Left lung (tissue), 14 donors: ENCODE measurements at places on chromosomes 6 and 20. TPM values are rescaled to one million over a fixed set of nuclear protein-coding genes. Genes with fewer than 3 reads are reported as not detected.

DNA sequence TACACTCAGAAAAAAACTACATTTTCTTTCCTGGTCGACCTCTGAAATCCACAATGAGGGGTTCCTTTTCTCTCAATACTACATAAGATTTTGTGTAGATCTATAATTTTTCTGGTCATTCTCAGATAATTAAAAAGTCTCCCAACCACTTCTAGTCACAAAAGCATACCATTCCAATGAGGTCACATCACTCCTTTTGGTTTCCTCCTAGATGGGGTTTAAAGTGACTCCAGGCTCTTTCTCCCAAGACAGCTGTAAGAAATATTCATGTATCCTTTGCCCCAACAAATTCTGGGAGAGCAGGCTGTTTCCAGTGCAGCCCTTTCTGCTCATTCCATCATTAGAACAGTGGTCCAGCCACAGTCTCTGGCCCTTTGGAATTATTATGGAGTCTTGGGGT, 43.1 kb upstream of the BEND6 start:
- no peaks in the 10 kb centered on the region for H3K36me3 ChIP-seq
- no peak overlapping the region for H3K27ac ChIP-seq
- no peak for DNase-seq

OR2J2 gene
- total RNA-seq: not detected

DNA sequence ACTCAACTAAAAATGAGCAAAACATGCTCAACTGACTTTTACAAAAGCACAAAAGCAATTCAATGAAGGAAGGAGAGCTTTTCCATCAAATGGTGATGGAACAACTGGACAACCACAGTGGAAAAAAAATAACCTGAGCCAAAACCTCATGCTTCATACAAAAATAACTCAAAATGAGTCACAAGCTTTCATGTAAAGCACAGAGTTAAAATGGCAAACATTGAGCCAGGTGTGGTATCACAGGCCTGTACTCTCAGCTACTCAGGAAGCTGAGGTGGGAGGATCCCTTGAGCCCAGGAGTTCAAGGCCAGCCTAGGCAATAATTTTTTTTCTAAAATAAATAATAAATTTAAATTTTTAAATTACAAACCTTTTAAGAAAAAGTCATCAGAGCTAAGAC, 18.4 kb upstream of the HLA-G start:
- no peak for DNase-seq
- no peak overlapping the region for H3K4me3 ChIP-seq
- H3K36me3 ChIP-seq: no peaks in the 10 kb centered on the region
- peaks cover 47% of the 10 kb centered on the region for H3K27me3 ChIP-seq

LY86 gene
- total RNA-seq: 11.1 TPM

DNA sequence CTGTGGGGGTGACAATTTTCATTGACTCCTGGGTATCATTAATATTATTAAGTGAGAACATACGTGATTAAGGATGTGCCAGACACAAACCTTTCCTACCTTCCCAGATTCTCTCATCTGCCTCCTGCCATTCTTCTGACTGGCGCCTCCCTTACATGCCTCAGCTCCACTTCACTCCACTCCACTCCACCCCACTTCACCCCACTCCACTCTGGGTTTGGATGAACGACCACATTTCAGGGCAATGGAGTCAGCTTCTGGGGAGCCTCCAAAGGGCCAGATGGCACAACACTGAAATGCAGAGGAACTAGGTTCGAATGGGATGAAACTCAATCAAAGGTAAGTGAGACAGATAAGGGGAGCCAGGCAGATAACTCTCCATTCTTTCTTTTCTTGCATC, 40.5 kb upstream of the LRRC1 start:
- no peak overlapping the region for H3K4me3 ChIP-seq
- DNase-seq: no peak
- H3K4me1 ChIP-seq: no peaks in the 10 kb centered on the region
- no peaks in the 10 kb centered on the region for H3K36me3 ChIP-seq
- no peaks in the 10 kb centered on the region for H3K27me3 ChIP-seq
- H3K27ac ChIP-seq: no peak overlapping the region
